ENCODE measurements at places on chromosomes 16 and 17.

DNA sequence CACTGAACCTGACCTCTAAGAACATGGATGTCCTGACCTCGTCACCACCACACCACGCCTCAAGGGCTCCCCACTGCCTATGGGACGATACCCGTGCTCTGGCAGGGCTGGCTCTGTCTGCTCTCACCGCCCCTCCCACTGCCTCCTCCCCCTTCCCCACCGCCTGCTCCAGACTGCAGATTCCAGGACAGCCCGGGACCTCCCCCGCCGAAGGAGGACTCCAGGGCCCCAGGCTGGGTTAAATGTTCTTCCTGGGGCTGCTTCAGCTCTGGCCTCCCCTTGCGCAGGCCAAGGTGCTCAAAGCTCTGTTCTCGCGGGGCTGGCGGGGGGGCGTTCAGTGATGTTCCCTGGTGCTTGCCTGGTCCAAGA, 3.1 kb downstream of the NPW start:
- no peaks in the 10 kb centered on the region for H3K4me1 ChIP-seq
- peaks cover 33% of the 10 kb centered on the region for H3K27me3 ChIP-seq
- no peak overlapping the region for H3K27ac ChIP-seq
- no peaks in the 10 kb centered on the region for H3K36me3 ChIP-seq

DNA sequence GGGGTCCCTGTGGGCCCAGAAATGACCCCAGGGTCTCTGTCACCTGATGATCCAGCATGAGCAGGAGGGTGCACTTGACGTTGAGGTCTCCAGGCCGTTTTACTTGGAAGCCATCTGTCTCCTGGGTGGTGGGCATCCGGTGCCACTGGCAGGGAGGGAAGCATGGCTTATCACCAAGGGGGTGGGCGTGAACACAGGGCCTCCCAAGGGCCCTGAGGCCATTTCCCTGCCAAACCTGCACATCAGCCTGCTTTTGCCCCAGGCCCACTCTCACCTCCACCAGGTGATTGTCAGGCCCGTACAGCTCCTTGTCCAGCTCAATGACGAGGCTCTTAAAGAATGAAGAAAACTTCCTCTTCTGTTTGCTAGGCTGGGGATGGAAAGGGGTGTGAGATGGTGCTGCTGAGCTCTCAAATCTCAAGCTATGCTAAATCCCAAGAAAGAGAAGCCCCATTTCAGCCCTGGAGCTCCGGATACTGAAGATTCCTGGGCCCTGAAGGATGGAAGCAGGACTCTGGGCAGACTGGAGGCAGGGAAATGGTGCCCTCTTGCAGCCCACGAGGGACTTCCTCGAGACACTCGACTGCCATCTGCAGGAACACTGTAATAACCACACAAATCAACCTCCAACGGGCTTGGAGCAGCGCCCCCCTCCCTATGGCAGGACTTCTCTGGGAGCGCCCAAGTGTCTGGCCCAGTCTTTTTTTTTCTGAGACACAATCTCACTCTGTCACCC, 7.1 kb upstream of the FTSJ3 start:
- no peak overlapping the region for H3K4me3 ChIP-seq
- H3K27me3 ChIP-seq = no peaks in the 10 kb centered on the region
- DNase-seq = peak; percentile 80
- peaks cover 56% of the 10 kb centered on the region for H3K4me1 ChIP-seq
- peak overlapping the region; percentile 99 for H3K27ac ChIP-seq
- H3K36me3 ChIP-seq = no peaks in the 10 kb centered on the region

- no peak overlapping the region for H3K4me3 ChIP-seq
- H3K27me3 ChIP-seq = peaks cover 7% of the 10 kb centered on the region
- H3K4me1 ChIP-seq = no peaks in the 10 kb centered on the region
- no peaks in the 10 kb centered on the region for H3K36me3 ChIP-seq
- no peak for DNase-seq
These were observed 31.6 kb downstream of the HOXB1 start for GRCh38 chr17:48499248-48499647.

GRCh38 chr17:64466019-64466735, 17.3 kb downstream of the MILR1 start:
- H3K4me3 ChIP-seq = no peak overlapping the region
- H3K4me1 ChIP-seq = no peaks in the 10 kb centered on the region
- no peaks in the 10 kb centered on the region for H3K27me3 ChIP-seq
- no peaks in the 10 kb centered on the region for H3K36me3 ChIP-seq
- H3K27ac ChIP-seq = no peak overlapping the region
- DNase-seq = no peak

DNA sequence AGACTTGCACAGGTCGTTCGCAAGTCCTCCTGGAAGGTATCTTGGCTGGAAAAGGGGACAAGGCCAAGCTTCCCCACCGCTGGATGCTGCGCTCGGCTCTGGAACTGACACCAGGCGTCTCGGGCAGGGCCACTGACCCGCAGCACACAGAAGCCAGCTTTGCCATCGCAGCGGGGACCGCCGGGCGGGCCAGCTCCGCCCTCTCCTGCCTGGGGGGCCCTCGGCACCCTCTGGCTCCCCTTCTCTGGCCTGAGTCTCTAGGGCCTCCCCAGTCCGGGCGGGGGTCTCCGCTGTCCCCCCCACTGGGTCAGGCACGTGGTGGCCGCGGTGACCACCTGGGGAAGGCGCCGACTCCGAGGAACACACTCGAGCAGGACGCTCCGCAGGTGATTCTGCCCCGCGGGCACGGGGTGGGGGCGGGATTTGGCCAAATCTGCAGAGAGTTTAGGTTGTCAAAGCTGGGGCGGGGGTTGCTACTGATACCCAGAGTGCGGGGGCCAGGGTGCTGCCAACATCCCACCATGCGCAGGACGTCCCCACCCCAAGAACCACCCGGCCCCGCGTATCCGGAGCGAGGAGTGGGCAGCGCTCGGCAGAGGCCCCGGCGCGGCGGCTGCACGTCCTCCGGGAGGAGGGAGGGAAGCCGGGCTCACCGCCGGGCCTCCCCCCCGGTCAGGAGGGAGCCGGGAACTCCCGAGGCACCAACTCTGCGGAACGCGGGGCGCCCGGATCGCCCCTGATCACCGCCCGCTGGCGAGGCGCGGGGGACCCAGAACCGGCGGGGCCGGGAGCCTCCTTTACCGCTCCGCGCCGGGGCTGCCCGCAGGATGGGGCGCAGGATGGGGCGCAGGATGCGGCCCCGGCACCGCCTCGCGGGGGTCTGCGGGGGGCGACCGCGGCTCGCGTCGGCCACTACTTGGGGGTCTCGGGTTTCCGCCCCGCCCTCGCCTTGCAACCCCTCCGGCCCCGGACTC, 744 bp upstream of the METRNL start:
- peak overlapping the region; percentile 66 for H3K4me3 ChIP-seq
- peak overlapping the region; percentile 64 for H3K27ac ChIP-seq
- DNase-seq = no peak
- no peaks in the 10 kb centered on the region for H3K36me3 ChIP-seq

- no peaks in the 10 kb centered on the region for H3K36me3 ChIP-seq
- H3K4me1 ChIP-seq = peaks cover 16% of the 10 kb centered on the region
- peak; percentile 97 for DNase-seq
- no peak overlapping the region for H3K4me3 ChIP-seq
- peak overlapping the region; percentile 78 for H3K27ac ChIP-seq
- H3K27me3 ChIP-seq = no peaks in the 10 kb centered on the region
These were observed 4.2 kb upstream of the CRK start for GRCh38 chr17:1460233-1460632.

- H3K27ac ChIP-seq = no peak overlapping the region
- no peaks in the 10 kb centered on the region for H3K36me3 ChIP-seq
- H3K4me3 ChIP-seq = no peak overlapping the region
- H3K4me1 ChIP-seq = no peaks in the 10 kb centered on the region
- no peak for DNase-seq
These were observed 8.3 kb upstream of the ZCCHC14 start for GRCh38 chr16:87501117-87501516.

- H3K27ac ChIP-seq = no peak overlapping the region
- no peak overlapping the region for H3K4me3 ChIP-seq
- no peaks in the 10 kb centered on the region for H3K27me3 ChIP-seq
- no peaks in the 10 kb centered on the region for H3K36me3 ChIP-seq
- no peaks in the 10 kb centered on the region for H3K4me1 ChIP-seq
- DNase-seq = no peak
These were observed 646.1 kb upstream of the KIF2B start for GRCh38 chr17:53176629-53177028.

- no peak for DNase-seq
- no peaks in the 10 kb centered on the region for H3K36me3 ChIP-seq
- H3K27me3 ChIP-seq = no peaks in the 10 kb centered on the region
These were observed 491 bp downstream of the SLC25A19 start for GRCh38 chr17:75288770-75289114.
